Activated CD4-positive, alpha-beta T cell treated with anti-CD3 and anti-CD28 coated beads, Interleukin-10, Interleukin-2, amounts not matched to agents 100 ng/mL and 50 ng/mL, durations not matched to agents 16 hours and 8 hours (primary cell): ENCODE measurements at places on chromosomes 13 and 19.

DNA sequence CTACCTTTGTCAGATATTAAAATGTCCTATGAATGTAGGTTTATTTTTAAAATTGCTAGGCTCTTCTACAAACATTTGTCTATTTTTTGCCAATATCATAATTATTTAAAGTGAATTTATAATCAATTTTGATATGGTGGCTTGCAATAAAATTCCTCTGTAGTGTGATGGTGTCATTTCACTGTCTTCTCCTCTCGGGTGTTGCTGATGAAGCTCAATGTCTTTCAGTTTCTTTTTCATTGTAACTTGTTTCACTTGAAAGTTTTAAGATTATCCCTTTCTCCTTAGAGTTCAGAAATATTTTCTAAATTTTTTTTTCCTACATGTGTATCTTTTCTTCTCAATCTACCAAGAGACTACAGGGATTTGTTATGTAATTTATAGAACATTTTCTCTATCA lies 267.1 kb upstream of the EDNRB start:
- DNase-seq: no peak

- no peak for DNase-seq
These were observed 35.3 kb upstream of the NPAS1 start for GRCh38 chr19:46984077-46985010.

DNA sequence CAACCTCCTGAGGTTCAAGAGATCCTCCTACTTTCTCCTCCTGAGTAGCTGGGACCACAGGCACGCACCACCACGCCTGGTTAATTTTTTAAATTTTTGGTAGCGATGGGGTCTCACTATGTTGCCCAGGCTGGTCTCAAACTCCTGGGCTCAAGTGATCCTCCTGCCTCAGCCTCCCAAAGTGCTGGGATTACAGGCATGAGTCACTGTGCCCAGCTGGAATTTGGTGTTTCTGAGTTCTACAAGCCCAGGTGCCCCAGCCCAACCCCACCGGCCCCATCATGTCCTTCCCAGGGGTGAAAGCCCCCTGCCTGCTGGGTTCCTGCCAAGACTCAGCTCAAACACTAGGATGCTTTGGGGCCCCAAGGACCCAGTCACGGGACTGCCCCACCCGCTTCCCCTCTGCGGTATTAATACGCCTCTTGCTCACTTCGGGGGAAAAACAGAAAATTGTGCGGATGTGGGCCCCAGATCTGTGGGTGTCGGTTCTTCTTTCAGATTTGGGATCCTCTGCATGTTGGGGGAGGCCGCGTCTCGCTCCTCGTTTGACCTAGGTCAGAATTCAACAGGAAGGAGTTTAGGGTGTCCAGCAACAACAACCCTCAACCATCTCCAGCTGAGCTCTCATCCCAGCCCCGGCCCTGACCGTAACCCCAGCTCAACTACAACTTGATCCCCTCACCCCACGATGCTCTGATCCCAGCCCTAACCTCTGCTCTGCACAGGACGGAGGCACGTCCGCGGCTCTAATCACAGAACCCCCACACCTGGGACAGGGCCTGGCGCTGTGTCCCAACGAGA lies 3.7 kb upstream of the FCER2 start:
- DNase-seq: peak; percentile 78

GRCh38 chr19:1624458-1624857 lies 19.2 kb upstream of the UQCR11 start:
- DNase-seq: peak; percentile 52

DNA sequence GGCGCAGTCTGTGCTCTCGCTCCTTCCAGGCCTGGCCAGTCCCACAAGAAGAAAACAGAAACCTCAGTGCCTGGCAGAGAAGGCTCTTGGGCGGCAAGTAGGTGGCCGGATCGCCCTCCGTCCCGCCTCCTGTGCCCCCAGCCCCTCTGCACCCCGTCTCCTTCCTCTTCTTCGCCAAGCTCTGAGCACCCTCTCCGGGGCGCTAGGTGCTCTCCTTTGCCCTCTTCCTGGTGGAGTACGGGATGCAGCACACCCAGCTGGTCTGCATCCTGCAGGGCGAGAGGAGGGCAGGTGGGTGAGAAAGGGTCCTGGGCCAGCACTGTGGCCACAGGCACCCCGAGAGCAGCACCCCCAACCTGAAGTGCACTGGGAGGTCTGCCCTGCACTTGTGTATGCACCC lies 17.3 kb downstream of the C13orf46 start:
- no peak for DNase-seq

DNA sequence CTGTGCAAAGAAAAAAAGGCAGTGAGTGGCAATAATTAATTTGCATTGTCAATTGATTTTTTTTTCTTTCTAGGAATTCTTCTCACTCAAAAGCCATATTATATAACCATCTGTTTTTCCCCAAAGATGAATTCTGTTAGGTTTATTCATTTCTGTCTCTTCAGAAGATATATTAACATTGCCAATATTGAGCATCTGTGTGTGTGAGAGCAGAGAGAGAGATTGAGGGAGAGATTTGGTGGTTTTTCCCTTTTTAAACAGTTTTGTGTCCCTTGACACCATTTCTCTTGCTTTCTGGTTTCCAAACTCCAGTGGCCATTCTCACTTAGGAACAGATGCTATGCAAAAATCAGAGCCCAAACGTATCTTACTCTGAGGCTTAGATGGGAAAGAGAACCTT lies 112.5 kb downstream of the LACC1 start:
- DNase-seq: no peak

DNA sequence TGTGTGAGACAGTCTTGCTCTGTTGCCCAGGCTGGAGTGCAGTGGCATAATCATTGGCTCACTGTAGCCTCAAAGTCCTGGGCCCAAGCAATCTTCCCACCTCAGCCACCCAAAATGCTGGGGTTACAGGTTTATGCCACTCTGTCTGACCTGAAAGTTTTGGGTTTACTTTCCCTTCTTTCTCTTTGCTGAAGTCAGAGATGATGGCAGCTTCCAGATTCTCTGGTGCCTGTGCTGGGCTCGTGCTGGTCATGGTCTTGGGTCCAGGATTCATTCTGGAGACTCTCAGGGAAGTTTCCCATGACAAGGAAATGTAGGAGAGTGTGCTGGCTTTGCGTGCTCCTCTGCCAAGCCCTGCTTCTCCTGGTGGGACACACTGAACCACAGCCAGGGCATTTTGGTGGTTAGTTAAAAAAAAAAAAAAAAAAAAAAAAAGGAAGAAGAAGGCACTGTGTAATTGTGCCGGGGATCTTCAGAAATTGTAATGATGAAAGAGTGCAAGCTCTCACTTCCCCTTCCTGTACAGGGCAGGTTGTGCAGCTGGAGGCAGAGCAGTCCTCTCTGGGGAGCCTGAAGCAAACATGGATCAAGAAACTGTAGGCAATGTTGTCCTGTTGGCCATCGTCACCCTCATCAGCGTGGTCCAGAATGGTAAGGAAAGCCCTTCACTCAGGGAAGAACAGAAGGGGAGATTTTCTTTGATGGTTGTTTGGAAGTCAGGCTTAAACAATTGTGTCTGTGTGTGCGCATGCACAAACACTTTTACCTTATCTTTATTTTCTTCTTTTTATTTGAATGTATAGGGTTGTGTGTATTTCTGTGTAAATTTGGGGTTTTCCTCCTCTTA lies at the start of gene ALOX5AP:
ALOX5AP (plus strand) TSS at position 519 of the 847 bp plus-strand sequence; CDS start at position 582, 63 bp downstream.
- peak; percentile 67 for DNase-seq

DNA sequence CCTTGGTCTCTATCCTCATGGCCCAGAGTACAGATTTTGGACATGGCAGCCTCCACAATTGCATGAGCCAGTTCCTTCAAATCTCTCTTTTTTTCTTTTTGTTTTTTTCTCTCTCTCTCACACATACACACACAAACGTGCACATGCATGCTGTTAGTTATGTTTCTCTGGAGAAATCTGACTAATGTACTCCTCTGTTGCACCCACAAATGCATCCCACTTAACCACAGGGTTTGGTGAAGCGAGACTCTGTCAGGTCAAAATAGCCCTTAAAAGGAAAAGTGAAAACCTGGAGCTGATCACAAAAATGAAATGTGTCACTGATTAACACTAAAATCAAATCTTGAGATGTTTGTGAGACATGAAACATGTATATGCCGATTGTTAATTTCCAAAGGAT lies 374.6 kb upstream of the ARGLU1 start:
- DNase-seq: no peak

GRCh38 chr19:46985542-46986415 lies 33.9 kb upstream of the NPAS1 start:
- DNase-seq: no peak

- DNase-seq: peak; percentile 21
These were observed 2.0 kb downstream of the PTBP1 start for GRCh38 chr19:799076-799881.

GRCh38 chr13:28408235-28408848 lies 86.6 kb downstream of the FLT1 start:
- no peak for DNase-seq

GRCh38 chr13:23497191-23497590 lies 63.7 kb upstream of the SACS start:
- DNase-seq: no peak

GRCh38 chr19:44800461-44800860 lies 8.4 kb upstream of the BCAM start:
- DNase-seq: peak; percentile 87

DNA sequence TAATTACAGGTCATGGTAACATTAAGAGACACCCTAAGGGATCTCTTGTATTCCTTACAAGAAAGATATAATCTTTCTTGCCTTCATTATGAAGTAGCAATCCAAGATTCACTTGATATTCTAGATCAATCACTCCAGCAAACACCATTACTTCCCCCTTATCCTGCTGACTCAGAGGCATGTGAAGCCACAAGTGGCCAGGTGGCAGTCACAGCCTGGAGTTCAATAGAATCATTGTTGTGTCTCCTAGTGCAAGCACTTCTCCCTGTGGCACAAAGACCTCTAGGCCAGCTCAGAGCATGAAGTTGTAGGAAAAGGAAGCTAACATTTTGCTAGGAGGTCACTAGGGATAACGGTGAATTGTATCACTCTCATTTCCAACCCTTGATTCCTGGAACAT lies 864.3 kb upstream of the ATXN8OS start:
- no peak for DNase-seq
